Right ventricle myocardium inferior (tissue), 1 donor: ENCODE measurements at places on chromosomes 5 and 9. TPM values are rescaled to one million over a fixed set of nuclear protein-coding genes. Genes with fewer than 3 reads are reported as not detected.

Gene SLC23A1
- not detected for total RNA-seq

Gene SPARC
- total RNA-seq: 517 TPM

Gene TMEM203
- 44.6 TPM for total RNA-seq

Gene ADRB2
- total RNA-seq: 5.5 TPM

Gene APBA1
- 2.8 TPM for total RNA-seq
